ENCODE measurements at places on chromosomes 13 and 19.

GRCh38 chr19:52520013-52520412 is 7.5 kb upstream of the ZNF808 start:
- no peak for DNase-seq

GRCh38 chr19:34851277-34851804 is 75.4 kb upstream of the ZNF30 start:
- DNase-seq, result no peak

DNA sequence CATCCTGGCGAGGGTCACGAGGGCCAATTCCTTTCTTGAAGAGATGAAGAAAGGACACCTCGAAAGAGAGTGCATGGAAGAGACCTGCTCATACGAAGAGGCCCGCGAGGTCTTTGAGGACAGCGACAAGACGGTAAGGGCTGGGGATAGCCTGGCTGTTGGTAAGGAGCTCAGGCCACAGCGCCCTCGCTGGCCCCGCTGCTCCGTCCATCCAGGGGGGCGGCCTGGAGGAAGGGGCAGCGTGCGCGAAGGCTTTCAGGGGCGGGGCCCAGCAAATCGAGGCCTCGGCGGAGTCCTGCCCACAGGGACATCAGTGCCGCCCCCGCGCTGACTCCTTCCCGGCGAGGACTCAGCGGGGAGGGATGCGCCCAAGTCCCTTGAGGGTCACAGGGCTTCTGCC is 6.9 kb downstream of the F10 start:
- DNase-seq, result no peak

GRCh38 chr19:47104680-47105079 is 8.9 kb downstream of the ZC3H4 start:
- DNase-seq, result no peak

DNA sequence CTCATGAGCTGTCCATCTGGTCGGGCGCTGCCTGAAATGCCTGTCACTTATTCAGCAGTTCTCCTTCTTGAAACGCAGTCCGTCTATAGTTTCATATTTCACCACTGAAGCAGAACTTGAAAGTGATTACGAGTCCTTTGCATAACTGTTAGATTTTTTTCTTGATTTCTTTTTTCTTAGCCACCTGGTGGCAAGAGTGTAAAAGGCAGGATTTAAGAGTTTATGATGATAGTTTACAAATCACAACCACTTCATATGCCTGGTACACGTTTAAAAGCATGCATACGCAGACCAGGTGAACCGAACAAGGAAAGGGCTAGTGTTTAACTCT is 45.8 kb downstream of the GGACT start:
- peak; percentile 79 for DNase-seq

- DNase-seq, result no peak
Measured at GRCh38 chr13:50125304-50125553, 110.0 kb downstream of the KCNRG start.

DNA sequence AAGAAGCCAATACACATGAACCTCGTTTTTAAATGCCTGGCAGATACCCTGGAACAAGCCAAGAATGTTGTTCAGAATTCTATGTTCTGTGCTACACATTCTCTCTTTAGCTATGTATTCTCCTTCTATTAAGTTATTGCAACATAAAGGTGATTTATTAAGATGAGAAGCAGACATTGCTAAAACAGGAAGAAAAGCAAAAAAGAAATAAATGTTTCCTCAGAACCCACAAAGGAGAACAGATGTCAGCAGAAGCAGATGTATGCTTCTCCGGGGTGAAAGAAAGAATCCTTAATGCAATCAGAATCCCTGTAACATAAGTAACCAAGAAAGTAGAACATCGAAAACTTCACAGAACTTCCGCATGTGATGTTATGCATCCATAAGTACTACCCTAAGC is 302.9 kb downstream of the DCT start:
- no peak for DNase-seq

DNA sequence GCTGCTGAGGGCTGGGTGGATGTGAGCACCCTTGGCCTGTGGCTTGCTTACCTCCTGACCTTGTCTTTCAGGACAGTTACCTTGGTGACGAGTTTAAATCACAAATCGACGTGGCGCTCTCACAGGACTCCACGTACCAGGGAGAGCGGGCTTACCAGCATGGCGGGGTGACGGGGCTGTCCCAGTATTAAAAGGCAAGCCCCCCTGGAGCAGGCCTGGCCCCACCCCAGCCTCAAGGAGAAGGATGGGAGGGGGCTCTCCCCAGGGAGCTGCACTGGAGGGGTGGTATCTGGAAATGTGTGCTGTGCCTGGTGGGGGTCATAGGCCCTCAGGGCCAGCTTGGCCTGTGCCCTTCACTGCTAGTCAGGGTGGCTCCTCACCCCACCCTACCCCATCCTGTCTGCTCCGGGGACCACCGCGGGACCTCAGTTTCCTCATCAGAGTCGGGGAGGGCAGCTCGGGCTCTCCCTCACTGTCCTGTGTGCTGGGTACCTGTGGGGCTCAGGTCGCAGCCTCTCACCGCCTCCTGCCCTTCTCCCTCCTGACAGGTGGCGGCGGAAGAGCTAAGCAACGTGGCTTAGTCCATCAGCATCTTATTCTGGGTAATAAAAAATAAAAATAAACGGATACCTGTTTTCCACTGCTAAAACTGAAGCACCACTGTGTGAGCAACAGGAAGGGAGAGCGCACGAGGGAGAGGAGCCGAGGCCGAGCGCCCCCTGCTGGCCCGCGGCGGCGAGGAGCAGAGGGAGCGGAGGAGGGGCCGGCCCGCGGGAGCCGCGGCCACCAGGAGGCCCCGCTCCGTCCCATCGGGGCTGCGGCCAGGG is 29.8 kb downstream of the CERS1 start:
- peak; percentile 69 for DNase-seq

DNA sequence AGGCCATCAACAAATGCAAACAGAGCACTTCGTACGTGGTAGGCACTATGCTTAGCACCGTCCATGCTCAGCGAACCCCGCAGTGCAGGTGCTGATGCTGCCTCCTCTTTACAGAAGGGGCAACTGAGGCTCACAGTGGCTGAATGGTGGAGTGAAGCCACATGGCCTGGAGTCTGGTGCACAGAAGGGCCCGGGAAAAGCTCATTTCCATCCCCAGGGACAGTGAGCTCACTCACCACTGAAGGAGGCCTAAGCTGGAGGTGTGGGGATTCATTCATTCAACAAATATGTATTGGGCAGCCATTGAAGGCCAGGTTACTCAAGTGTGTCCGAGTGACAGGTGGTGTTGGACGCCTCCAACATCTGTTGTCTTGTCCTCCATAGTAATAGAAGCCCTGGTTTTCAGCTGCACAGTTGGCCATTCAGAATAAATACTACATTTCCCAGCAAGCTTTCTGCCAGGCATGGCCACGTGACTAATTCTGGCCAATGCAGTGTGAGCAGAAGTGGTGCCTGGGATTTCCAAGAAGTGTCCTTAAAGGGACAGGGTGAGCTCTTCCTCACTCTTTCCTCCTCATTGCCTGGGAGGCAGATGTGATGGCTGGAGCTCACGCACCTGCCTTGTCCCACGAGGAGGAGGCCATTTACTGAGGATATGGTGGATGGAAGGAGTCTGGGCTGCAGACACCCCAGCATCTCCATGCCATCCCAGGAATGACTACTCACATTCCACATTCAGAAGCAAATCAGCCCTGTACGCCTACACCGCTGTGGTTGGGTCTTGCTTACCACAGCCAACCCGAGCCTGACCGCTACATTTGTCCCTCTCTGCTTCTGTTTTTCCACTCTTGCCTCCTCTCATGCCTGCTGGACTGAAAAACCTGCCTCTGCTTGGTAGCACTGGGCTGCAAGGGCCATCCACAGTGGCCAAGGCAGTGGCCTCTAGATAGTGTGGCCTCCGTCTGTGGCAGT is 2.3 kb upstream of the ZNRF4 start:
- DNase-seq, result peak; percentile 18

DNA sequence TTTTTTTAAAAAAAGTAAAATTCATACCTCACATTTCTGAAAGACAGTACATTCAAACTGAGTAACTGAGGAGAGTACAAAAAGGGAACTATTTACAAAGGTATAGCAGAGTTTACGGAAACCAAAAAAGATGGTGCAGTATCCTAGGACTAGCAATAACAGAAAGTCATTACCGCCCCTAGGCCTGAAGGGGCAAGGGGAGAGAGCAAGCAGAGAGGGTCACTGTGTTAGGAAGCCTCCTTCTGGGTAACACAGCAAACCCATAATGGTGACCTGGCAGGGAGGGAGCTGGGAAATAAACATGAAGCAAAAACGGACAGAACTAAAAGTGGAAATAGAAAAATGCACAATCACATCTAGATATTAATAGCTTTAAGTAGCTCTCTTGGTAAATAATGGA is 8.2 kb downstream of the VWA8 start:
- no peak for DNase-seq

- DNase-seq, result no peak
Measured at GRCh38 chr19:52659013-52659412, 20.9 kb upstream of the ZNF83 start.

DNA sequence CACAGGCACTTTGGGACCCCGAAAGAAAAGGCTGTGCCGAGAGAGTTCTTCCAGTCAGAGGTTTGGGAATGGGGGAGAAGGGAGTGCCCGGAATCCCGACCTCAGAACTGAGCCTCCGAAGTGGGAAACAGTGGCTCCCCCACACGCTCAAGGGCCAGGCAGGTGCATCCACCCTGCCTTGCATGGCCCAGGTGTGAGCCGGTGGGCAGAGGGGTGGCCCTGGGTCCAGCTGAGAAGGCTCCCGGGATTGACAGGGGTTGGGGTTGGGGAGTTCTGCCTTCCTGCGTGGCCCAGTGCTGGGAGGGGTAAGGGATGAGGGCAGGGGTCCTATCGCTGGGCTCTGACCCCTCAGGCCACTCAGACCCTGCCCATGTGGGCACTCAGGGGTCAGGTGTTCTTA is 163.5 kb upstream of the TUBA3C start:
- DNase-seq, result peak; percentile 0

DNA sequence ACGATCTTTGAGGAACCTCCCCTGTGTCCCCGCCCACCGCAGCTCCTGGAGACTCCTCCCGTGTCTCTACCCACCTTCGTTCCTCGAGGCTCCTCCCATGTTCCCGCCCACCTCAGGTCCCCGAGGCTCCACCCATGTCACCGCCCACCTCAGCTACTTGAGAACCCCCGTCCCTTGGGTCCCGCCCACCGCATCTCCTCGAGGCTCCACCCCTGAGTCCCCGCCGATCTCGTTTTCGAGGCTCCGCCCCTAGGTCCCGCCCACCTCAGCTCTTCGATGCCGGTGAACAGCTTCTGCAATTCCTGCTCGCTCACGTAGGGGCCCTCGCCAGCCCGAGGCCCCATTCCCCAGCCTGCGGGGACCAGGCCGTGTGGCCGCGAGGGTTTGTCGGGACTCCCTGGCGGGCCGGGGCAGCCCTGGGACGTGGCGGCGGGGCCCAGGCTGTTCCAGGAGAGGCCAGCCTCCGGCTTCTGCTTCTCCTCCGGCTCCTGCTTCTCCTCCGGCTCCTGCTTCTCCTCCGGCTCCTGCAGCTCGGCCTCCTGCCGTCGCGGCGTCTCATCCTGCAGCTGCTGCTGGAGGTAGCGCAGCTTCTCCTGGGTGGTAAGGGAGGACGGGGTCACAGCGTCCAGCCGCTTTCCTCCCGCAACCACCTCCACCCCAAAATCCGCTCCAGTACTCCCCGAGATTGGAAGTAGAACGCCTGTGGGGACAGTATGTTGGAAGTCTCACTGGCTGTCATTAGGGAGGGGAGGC is 16.7 kb downstream of the TSKS start:
- peak; percentile 56 for DNase-seq

GRCh38 chr13:37065890-37066526 is 6.5 kb upstream of the SUPT20H start:
- no peak for DNase-seq

GRCh38 chr13:21673789-21674489 is 3.1 kb downstream of the FGF9 start:
- peak; percentile 51 for DNase-seq

DNA sequence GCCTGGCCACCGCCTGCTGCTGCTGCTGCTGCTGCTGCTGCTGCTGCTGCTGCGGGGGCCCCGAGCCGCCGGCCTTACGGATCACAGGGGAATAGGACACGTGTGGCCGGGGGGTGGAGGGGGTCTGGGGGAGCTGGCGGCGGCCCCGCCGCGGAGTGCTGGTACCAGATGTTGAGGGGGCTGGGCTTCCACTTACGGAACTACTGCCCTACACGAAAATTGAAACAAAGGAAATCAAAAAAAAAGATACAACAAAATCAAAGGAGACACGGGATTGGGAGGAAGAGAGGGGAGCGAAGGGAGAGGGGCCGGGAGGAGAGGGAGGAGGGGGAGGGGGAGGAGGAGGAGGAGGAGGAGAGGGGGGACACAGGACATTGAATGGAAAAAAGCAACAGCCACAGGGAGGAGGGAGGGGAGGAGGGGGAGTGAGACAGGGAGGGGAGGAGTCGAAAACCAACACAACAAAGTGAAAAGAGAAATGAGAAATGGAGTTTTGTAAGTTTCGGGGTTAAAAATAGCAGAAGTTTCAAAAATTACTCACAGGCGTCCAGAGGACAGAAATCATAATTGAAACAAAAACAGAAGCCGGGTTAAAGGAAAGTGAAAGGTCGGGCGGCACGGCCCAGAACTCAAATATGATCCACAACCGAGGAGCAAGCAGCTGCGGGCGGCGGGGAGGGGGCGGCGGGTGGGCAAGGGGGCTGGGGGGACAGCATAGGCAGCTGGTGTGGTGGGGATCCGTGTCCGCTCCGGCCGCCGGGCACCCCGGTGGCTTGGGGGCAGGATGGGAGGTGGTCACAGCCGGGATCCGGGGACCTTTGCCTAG is 57.8 kb downstream of the IER2 start:
- DNase-seq, result peak; percentile 90

GRCh38 chr19:53626976-53627375 is 4.8 kb upstream of the DPRX start:
- DNase-seq, result no peak

DNA sequence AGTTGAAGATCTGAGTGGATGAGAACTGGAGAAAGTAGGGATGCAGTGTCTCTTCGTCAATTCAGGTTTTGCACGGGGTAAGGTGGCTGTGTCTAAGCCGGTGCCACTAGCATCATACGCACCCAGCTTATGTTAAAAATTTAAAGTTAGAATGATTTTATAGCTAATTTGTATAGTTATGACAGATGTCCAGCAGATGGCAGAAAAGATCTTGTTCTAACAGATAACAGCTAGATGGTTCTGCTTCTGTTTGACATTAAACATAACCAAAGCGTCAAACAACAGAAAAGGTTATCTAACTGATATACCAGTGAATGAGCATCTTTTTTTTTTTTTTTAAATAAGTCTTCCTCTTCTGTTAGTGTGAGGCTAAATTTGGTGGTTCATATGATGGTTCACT is 18.8 kb upstream of the EDDM13 start:
- peak; percentile 55 for DNase-seq

DNA sequence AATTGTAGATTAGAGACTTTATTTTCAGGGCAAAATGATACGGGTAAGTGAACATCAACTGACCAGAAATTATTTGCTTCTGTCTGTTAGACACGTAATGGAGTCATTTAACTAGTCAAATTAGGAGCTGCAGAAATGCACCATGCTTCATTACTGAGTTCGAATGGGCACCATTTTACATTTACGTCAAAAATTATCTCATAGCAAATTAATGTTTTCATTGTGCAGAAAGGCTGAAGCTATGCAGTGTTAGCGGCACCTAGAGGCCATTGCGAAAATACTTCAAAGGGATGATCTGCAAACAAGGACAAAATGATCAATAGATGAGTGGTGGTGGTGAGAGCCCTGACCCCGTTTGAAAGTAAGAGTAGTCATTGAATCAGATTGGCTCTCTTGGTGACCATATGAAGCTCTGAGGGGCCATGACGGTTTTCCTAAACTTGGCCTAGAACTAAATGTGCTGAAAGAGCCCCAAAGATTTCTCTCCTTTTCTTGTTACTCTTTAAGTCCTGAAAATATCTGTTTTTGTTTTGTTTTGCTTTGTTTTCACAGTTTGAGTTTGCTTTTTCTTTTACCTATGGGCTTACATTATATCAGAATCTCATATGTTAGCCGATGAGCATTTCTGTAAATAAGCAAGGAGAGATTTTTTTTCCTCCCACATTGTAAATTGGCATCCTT is 277.9 kb downstream of the ZNF536 start:
- peak; percentile 56 for DNase-seq
